ENCODE measurements at places on chromosomes 1 and 21. TPM values are rescaled to one million over a fixed set of nuclear protein-coding genes. Genes with fewer than 3 reads are reported as not detected.

SIPA1L2 gene
- total RNA-seq, result 18.8 TPM

FOXO6 gene
- not detected for total RNA-seq

FAM167B gene
- total RNA-seq, result 5.5 TPM

GBP7 gene
- not detected for total RNA-seq

HMCN1 gene
- total RNA-seq, result 15.1 TPM

TCHHL1 gene
- total RNA-seq, result not detected

SLFNL1 gene
- 0.17 TPM for total RNA-seq

CAPN8 gene
- total RNA-seq, result not detected

All from subcutaneous adipose tissue (tissue), 4 donors.